ENCODE measurements at places on chromosomes 5 and 9.

- DNase-seq, result no peak
Observed at GRCh38 chr9:85067792-85068191, 398.3 kb downstream of the NTRK2 start.

DNA sequence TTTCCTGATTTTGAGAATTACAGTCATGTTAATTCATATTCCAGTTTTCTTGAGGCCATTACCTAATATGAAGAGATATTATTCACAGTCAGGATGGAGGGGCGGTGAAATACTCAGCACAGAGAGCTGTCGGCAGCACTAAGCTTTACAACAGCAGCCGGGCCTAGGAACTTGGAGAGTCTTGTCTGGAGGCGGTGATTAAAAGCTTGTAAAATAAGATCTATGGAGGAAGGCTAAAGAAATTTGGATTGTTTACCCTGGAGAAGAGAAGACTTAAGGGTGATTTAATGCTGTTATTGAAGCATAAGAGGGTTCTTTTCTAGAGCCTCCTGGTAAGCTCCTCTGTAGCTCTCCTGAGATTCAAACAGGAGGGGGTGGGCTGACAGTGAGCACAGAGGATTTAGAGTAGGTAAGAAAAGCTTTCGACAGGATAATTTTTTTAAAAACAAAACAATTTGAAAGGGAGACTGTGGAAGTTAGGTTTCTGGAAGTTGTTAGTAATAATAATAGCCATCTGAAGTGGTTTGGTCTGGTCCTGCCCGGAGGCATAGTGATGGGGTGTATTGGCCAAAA lies 406.3 kb upstream of the ADAMTSL1 start:
- no peak for DNase-seq

GRCh38 chr9:29176231-29176630 lies 1603.0 kb upstream of the C9orf72 start:
- no peak for DNase-seq

DNA sequence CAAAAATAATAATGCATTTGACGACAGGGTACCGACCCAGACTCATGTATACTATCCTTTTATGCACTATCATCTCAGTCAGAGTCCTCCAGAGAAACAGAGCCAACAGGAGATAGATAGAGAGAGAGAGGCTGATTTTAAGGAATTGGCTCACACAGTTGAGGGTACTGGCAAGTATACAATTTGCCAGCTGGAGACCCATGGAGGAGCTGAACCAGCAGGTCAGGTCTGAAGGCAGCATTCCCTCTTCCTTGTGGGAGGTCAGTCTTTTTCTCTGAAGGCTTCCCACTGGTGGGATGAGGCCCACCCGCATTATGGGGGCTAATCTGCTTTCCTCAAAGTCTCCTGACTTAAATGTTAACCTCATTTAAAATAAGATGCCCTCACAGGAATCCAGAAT lies 17.3 kb upstream of the MED10 start:
- DNase-seq, result no peak

DNA sequence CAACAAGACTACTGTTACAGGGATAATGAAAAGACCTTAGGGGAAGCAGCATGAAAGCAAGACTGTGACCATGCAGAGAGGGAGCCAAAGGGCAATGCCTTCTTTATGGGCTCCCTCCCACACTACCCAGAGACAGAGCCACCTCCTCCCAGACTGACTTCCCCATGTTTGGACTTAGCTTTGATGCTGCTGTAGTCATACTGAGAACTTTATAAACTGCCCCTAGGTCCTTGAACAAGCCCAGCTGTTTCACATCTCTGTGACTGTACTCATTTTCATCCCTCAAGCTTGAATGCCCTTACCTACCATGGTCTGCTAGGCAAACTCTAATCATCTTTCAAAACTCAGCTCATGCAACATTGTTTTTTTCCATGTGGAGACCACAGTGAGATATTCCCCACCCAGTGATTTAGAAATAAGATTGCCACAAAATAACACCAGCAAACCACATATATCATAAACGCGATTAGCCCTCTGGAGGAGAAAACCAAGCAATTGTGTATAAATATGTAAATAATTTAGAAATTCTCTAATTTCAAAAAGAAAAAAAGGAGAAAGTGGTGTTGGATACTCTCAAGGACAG lies 23.4 kb upstream of the FAM169A start:
- no peak for DNase-seq

DNA sequence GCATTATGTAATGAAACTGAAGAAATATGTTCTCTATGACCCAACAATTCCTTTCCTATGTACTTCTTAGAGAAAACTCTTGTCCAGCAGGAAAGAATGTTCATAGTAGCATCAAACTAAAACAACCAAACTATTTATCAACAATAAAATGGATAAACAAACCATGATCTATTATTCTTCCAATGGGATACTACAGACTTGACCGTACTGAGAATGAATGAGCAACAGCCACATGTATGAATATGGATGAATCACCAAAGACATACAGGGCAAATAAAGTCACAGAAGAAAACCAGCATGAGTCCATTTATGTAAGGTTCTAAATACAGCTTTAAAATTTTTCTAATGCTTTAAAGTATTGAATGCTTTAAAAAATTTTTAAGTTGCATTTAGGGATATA lies 73.6 kb upstream of the SUSD1 start:
- no peak for DNase-seq

GRCh38 chr5:137747848-137748247 lies 6.3 kb downstream of the HNRNPA0 start:
- no peak for DNase-seq

DNA sequence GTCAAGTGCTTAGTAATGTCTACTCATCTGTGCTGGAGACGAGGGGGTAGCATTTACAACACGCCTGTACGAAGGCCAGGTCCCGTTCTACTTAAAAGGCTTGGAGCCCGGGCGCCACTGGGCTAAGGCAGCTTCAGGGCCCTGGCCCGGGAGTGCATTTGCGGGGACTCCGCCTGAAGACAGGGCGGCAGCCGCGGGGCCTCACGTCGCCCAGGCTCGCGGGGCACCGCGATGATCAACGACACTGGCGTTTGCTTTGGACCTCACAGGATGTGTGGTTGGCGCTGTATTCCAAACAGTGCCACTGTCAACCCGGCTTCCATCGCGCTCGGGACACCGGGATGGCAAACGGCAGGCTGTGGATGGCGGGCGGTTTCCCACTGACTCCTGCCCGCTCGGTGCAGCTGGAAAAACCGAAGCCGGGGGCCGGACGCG lies 1.1 kb upstream of the TENT4A start:
- no peak for DNase-seq

DNA sequence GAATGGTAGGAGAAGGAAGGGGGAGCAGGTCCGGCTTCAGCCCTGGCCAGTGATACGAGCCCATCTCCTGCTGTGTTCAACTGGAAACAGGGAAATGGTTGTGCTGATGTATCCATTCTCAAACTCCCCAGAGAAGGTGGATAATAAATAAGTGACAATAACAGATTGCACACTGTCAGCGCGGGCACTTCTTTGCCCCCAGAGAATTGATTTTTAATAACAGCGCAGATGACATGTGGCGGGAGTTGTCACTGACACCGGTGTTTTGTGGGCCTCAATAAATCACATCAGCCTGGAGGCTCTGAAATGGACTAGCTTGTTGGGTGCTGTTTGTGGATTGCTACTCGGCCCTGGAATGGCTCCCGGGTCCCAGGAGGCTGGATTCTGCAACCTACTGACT lies 141.4 kb upstream of the PANK3 start:
- no peak for DNase-seq

DNA sequence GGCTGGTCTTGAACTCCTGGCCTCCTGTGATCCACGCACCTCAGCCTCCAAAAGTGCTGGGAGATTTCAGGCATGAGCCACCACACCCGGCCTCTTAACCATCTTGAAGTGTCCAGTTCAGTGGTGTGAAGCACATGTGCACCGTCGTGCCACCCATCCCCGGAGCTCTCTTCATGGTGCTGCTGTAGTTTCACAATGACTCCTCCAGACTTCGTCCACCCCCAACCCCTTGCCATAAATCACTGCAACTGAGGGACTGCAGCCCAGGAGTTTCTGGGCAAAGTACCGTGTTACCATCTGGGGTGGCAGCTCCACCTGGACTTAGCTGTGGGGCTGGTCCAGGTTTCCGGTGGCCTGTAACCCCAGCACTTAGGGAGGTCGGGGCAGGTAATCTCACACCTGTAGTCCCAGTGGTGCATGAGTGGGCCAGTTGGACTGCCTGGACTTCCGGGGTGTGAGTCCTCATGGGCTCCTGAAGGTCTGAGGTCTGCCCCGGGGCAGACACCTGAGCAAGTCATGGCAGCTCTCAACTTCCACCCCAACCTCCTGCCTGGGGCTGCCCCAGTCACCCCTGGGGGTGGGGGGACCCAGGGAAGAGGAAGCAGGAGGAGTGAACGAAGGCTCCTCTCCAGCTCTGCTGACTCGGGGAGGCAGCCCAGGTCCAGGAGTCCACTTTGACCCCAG lies 6.6 kb upstream of the N4BP3 start:
- DNase-seq, result no peak

- DNase-seq, result no peak
Observed at GRCh38 chr9:130432362-130432761, 12.4 kb upstream of the ASS1 start.

GRCh38 chr5:107216587-107216986 lies 454.1 kb downstream of the EFNA5 start:
- no peak for DNase-seq

DNA sequence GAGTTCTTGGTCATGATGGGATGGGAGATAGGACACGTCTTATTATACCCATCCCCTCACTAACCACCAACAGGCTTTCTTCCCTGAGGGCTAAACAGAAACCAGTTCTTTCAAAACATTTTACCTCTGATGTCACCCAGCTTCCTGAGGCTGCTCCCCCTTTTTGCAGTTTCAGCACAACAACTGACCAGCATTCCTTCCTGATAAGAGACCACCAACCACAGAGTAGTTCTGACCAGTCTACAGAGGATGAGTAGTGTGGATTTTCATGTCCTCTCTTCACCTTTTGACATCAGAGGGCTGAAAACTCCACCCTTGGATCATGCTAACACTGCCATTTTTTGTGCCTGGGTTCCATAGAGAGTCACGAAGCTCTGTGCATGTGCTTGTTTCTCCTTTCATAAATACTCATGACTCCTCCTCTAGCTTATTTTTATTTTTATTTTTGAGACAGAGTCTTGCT lies 82.6 kb downstream of the OSTF1 start:
- no peak for DNase-seq

GRCh38 chr5:150458802-150459557 lies 9.4 kb upstream of the RPS14 start:
- no peak for DNase-seq

- DNase-seq, result peak; percentile 42
Observed at GRCh38 chr5:33659526-33660169, 218.9 kb downstream of the TARS1 start.

DNA sequence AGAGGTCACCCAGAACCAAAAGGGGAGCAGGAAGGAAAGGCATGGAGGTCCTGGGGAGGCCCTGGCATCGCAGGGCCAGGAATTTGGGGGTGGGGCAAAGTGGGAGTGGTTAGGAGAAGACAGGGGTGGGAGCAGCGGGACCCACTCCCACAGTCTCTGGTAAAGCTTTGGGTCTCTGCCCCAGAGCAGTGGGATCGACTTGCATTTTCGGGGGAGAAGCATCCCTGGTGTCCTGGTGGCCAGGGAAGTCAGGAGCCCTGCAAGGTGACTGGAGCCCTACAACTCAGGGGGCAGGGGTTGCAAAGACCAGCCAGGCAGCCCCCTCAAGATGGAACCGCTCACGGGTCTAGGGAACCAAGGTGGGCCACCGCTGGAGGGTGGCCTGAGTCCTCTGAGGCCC lies 22.4 kb upstream of the GTF3C5 start:
- no peak for DNase-seq

GRCh38 chr5:125181955-125182354 lies 435.5 kb upstream of the ZNF608 start:
- DNase-seq, result no peak

DNA sequence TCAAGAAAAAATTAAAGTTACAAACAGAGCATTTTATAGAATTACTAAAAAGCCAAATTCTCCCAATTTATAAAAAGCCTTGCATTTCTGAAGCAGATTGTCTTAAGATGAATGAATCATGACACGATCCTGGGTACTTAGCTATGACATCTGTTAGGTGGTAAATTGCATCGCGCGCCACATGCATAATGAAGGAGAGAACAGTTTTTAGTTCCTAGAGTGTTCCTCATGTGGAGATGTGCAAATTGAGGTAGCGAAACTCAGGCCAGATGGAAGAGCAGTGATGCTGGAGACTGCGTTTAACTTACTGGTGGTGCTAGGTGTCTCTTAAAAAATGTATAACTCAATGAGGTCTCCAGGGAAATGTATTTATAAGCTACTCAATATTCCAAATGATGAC lies 516.1 kb downstream of the EFNA5 start:
- no peak for DNase-seq

DNA sequence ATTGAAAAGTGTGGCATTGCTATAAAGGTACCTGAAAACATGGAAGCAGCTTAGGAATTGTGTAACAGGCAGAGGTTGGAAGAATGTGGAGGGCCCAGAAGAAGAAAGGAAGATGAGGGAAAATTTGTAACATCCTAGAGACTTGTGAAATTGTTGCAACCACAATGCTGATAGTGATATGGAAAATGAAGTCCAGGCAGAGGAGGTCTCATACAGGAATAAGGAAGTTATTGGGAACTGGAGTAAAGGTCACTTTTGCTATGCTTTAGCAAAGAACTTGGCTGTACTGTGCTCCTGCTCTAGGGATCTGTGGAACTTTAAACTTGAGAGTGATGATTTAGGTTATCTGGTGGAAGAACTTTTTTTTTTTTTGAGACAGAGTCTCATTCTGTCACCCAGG lies 43.5 kb downstream of the PTPDC1 start:
- no peak for DNase-seq

GRCh38 chr9:128550226-128550625 lies 2.2 kb upstream of the SPTAN1 start:
- no peak for DNase-seq

- DNase-seq, result no peak
Observed at GRCh38 chr5:59596586-59597350, 296.8 kb downstream of the PDE4D start.

- DNase-seq, result no peak
Observed at GRCh38 chr5:7960142-7960541, 91.2 kb downstream of the MTRR start.

GRCh38 chr5:102811972-102812371 lies 56.9 kb downstream of the PAM start:
- DNase-seq, result peak; percentile 79

- DNase-seq, result no peak
Observed at GRCh38 chr5:78887384-78888118, 97.6 kb downstream of the ARSB start.

DNA sequence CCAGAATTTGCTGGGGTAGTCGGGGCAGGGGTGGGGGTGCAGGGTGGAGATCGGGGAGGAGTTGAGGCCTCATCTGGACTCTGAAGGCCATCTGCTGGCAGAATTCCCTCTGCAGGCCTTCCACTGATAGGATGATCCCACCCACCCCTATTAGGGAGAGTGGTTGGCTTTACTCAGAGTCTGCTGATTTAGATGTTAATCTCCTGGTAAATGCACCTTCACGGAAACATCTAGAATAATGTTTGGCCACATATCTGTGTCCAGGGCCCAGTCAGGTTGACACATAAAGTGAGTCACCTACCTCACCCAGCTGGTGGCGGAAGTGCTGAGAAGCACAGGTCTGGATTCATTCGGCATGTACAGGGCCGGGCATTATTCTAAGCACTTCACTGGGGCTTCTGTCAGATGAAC lies 50.0 kb downstream of the DAPK1 start:
- DNase-seq, result no peak

GRCh38 chr5:8843771-8844170 lies 702.1 kb downstream of the SEMA5A start:
- peak; percentile 51 for DNase-seq

- DNase-seq, result peak; percentile 10
Observed at GRCh38 chr5:139985733-139986132, 57.4 kb downstream of the NRG2 start.

- DNase-seq, result no peak
Observed at GRCh38 chr5:179336126-179336870, 9.0 kb downstream of the ADAMTS2 start.

- no peak for DNase-seq
Observed at GRCh38 chr5:76303921-76304320, 99.2 kb upstream of the IQGAP2 start.

Data from HFF-Myc (cell line).